ENCODE measurements at places on chromosomes 7 and 10. TPM values are rescaled to one million over a fixed set of nuclear protein-coding genes. Genes with fewer than 3 reads are reported as not detected.

EPO gene
- total RNA-seq, result 0.58 TPM

PIP gene
- not detected for total RNA-seq

GRCh38 chr10:11245095-11245479 is 227.4 kb downstream of the CELF2 start:
- H3K36me3 ChIP-seq, result no peaks in the 10 kb centered on the region
- no peak overlapping the region for H3K27ac ChIP-seq
- H3K4me1 ChIP-seq, result peaks cover 13% of the 10 kb centered on the region
- H3K27me3 ChIP-seq, result no peaks in the 10 kb centered on the region
- DNase-seq, result no peak

DNA sequence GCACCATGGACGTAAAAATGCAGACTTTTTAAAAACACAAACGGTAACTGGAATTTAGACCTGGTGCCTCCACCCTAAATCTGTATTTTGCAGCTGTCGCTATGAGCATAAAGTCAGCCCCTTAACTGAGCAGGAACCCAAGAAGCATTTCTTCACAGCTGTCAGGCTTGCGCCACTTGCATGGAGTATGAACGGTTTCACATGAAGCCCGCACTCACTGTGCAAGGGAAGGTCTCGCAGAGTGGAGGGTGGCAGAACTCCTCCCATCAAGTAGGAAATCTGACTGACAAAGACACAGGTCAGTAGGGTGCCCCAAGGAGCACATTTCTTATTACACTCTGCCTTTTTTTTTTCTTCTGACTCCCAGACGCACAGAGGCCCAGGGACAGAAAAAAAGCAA is 58.5 kb downstream of the ELMO1 start:
- DNase-seq, result peak; percentile 29
- peaks cover 30% of the 10 kb centered on the region for H3K4me1 ChIP-seq
- H3K27ac ChIP-seq, result no peak overlapping the region

- H3K27ac ChIP-seq, result no peak overlapping the region
- no peak overlapping the region for H3K4me3 ChIP-seq
- no peaks in the 10 kb centered on the region for H3K4me1 ChIP-seq
- no peaks in the 10 kb centered on the region for H3K27me3 ChIP-seq
Observed at GRCh38 chr7:80060218-80060806, 74.3 kb upstream of the GNAI1 start.

DNA sequence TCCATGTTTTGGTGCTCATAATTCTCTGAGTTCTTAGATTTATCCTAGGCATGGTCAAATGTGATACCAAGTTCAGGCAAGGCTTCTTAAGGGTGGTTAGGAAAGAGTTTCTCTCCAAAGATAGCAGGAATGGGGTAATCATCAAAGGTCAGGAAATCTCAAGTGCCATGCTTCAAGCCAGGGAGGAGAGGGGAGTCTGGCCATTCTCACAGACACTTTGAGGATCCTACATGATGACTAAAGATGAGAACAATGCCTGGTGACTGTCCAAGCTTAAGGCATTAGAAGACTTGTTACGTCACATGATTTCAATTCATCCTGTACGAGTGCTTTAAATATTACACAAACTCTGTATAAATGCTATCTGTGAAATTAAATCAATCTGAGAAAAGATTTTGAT is 59.4 kb downstream of the POM121L12 start:
- H3K4me1 ChIP-seq, result no peaks in the 10 kb centered on the region
- no peak overlapping the region for H3K27ac ChIP-seq
- no peaks in the 10 kb centered on the region for H3K36me3 ChIP-seq
- DNase-seq, result no peak
- no peaks in the 10 kb centered on the region for H3K27me3 ChIP-seq

- H3K4me3 ChIP-seq, result no peak overlapping the region
- H3K27me3 ChIP-seq, result no peaks in the 10 kb centered on the region
- DNase-seq, result no peak
- peaks cover 6% of the 10 kb centered on the region for H3K4me1 ChIP-seq
- H3K27ac ChIP-seq, result no peak overlapping the region
Observed at GRCh38 chr7:112118581-112119566, 87.3 kb downstream of the DOCK4 start.

DNA sequence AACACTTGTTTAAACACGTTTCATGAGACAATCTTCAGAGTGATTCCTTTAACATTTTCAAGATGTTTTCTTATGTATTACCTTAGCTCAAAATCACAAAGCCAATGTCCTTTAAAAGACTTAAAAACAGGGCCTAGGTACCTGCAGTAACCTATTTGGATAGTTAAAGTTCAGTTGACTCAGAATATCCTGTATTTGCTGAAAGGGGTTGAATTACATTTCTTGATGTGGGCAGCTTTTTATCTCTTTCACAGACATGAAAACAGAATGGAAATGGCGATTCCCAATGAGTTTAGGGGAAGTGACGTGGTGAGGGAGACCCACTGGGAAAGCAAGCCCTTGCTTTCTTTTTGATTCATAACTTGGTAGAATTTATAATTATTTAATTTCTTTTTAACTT is 324.4 kb upstream of the AOAH start:
- no peaks in the 10 kb centered on the region for H3K27me3 ChIP-seq
- H3K36me3 ChIP-seq, result no peaks in the 10 kb centered on the region
- DNase-seq, result no peak
- H3K27ac ChIP-seq, result no peak overlapping the region

DNA sequence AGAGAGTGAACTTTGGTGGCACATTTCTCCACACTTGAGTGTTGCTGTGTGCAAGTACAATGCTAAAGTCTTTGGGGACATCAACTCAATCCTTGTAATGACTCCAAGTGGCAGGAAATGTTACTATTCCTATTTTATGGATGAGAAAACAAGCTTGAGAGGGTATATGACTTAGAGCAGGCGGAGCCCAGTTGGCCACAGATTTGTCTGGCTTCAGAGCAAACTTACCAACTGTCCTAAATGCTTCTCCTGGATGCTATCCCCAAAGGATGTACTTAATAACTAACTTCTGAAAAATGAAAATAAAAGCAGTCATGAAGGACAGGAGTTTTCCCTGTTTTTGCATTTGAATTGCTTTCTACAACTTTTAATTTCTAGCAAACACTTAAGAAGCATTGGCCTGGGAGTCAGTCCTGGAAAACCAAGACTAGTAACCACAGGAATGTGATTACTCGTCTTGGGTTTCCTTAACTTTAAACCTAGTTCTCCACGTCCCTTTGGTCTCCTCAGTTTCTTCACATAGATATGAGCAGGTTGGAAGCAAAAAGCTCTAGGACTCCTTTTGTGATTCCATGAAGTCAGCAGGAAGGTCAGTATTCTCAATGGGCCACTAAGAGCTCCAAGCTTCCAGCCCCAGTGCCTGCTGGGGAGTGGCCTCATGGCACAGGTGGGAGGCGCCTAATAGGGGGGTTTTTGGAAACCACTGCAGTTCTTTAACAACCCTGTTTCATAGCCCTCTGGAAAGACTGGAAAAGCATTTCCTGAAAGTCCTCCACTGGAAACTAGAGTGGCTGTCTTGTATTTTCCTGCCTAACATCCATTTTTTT is 140.8 kb downstream of the GLCCI1 start:
- no peaks in the 10 kb centered on the region for H3K27me3 ChIP-seq
- H3K4me1 ChIP-seq, result peaks cover 20% of the 10 kb centered on the region
- H3K27ac ChIP-seq, result no peak overlapping the region
- no peaks in the 10 kb centered on the region for H3K36me3 ChIP-seq
- no peak for DNase-seq
- no peak overlapping the region for H3K4me3 ChIP-seq

DNA sequence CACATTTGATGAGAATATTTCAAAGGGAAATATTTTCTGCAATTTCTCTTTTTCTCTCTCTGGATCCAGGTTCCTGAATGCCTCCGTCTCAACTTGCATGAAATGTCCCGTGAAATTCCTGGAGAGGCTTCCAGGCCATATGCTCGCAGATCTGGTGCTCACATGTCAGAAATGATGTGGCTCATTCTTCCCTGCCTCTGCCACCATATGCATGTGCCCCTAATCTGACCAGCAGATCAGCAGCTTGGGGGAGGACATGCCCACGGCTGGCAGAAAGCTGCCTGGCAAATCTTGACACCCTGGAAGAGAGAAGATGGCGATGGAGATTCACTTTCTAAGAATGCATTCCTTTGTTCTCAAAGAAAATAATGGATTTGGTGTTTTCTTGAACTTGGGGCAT is 490.7 kb downstream of the RPS24 start:
- H3K4me3 ChIP-seq, result no peak overlapping the region
- H3K36me3 ChIP-seq, result no peaks in the 10 kb centered on the region
- no peak overlapping the region for H3K27ac ChIP-seq
- DNase-seq, result no peak
- no peaks in the 10 kb centered on the region for H3K27me3 ChIP-seq
